WTC11 (cell line): ENCODE measurements at places on chromosomes 3 and 15.

- no peak for DNase-seq
These were observed 272.6 kb downstream of the CLSTN2 start for GRCh38 chr3:140207541-140207940.

GRCh38 chr3:146325170-146325569, 74.3 kb upstream of the PLSCR4 start:
- DNase-seq: no peak

- no peak for DNase-seq
These were observed 11.8 kb downstream of the ZBTB47 start for GRCh38 chr3:42665050-42665878.

DNA sequence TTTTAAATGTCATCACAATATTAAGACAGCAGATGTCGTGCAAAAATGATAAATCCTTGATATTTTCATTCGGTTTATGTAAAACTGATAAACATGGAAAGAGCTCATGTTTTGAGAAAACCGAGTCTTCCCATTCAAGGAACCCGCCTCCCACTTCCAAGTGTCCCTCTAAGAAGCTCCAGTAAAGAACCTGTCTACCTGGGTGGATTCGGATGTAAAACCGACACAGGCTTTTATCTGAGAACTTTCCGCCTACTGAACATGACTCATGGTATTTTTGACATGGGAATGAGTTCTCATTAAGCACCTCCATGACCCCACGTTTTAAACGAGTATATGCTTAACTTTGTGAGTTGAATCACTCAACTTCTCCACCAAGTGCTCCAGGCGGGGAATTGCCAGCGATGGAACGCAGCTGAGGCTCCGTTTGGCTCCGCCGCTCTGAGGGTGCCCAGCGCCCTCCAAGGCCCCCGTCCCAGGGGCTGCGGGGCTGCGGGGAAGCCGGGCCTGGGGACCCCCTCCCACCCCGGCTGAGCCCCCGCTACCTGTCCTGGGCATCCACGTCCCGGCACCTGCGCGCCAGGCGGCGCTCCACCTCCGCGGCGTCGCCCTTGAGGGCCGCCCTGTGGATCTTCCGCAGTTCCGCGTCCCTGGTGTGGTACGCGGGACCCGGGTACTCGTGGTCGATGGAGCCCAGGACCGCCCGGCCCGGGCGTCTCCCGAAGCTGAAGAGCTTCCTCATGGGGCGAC, 119.9 kb downstream of the LMLN start:
- peak; percentile 46 for DNase-seq

DNA sequence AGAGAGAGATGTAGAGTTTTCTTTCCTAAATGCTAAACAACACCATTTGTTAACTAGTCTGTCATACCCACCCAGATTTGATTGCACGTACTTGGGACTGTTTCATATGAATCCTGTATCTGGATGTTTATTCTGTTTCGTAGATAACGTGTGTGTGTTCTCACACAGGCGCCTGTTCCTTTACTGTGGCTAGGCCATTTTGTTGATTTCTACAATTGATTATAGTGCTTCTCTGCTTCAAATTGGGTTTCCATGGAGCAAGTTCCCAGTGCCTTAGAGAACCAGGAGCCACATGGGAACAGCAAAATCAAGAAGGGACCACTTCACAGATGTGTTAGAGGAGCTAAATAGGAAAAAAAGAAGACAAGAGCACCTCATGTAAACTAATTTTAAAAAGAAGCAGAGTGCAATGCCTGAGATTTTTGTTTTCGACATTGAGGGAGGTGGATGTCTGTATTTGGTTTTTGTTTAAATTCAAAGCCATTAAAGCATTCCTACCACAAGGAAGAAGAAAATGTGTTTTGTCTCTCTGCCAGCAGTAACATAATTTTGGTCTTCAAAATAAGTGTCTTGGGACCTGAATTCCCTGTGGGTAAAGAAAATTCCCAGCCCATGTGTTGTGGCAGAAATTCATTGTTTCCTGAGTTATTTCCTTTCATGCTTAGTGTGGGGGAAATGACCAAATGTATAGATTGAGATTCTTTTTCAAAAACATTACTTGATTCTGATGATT, 424.0 kb upstream of the C2CD4B start:
- DNase-seq: no peak

DNA sequence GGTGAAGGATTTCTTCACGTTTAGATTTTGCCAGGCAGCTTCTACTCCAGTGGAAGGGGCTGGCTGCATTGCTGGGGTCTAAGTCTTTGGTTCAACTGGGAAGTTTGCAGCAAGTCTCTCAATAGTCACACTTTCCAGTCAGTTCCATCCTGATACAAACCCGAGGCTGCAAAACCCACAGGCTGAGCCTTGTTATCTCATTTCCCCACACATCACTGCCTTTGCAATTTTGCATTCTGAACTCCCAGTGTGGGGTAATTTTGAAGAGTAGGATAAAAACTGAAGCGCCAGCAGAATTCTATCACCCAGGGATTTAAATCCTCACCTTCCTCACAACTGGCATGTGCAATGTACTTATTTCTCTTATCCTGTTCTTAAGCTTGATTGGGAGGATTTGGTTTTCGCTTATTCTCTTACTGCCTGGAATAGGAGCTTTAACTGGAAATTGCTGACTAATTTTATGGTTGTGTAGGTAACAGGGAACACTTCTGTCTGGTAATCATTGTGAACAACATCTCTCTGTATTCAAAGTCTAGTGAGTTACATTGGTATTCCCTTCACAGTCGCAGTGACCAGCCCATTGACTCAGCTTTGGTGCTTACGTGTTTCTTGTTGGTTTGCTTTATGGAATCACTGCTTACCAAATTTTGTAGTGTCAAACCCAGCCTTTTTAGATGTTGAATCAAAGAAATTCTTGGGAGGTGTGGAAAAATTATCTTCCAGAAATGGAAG, 142.0 kb upstream of the TOPAZ1 start:
- no peak for DNase-seq

GRCh38 chr3:25156626-25157025, 271.4 kb upstream of the RARB start:
- DNase-seq: no peak

DNA sequence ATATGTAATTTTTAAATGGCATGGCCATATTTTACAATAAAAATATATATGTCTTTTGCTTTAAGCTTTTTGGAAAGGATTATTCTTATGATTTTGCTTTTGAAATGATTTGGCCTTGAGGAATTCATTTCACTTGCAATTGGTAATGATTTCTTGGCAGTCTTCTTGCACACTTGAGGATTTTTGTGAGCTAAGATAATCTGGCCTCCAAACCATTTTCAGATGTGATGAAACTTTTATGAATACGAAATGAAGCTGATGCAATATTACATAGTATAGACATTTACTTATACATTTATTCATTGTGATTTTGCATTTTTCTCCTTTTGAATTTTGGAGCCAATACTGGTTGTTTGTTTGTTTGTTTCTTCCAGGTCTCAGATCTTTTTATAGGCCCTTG, 6.4 kb upstream of the SH2D7 start:
- no peak for DNase-seq

GRCh38 chr3:197308591-197308990, 10.2 kb upstream of the DLG1 start:
- no peak for DNase-seq

GRCh38 chr15:101137312-101137940, 114.4 kb downstream of the CHSY1 start:
- no peak for DNase-seq

DNA sequence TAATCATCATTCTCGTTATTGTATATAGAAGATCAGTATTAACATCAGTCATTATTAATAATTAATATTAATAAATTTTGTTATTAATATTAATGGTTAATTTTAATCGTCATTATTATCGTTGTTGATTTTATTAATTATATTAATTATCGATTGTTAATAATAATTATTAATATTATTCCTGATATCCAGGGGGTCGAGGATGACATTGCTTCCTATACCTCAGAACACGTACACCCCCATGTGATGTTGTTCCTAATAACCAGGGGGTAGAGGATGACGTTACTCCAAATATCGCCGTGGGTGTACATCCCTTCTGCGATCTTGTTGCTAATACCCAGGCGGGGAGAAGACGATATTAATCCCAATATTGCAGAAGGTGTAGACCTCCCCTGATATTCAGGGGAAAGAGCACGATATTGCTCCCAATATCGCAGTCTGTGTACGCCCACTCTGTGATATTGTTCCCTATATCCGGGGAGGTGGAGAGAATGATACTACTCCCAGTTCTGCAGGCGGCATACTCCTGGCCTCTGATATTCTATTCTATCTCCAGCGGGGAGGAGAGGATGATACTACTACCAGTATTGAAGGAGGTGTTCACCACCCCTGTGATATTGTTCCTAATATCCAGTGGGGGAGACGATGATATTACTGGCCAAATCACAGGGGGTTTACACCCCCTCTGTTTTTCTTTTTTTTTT, 22.3 kb upstream of the BMF start:
- DNase-seq: no peak

- DNase-seq: no peak
These were observed 39.4 kb downstream of the BBS4 start for GRCh38 chr15:72725446-72725845.

- no peak for DNase-seq
These were observed 49.1 kb upstream of the NEDD4 start for GRCh38 chr15:56042498-56042897.

DNA sequence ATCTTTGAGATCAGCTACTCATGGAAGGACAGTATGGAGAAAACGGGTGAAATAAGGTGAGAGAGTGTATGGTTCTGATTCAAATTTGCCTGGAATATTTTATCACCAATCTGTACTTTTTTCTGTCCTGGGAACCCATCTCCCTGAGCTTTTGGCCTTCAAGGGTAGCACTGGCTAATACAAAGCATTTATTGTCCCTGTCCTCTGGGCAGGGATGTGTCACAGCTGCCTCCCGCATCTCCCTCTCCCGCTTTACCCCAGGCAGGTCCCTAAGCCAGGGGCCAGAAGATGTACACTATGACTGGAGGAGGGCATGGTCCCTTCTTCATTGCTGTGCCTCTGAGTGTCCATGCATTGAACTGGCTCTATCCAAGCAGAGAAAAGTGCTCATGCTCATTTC, 201.7 kb upstream of the CHRNA7 start:
- no peak for DNase-seq
